ENCODE measurements at places on chromosomes 3 and 15.
A peak's percentile ranks its signal among the peaks of the same experiment; 100 is the strongest.

DNA sequence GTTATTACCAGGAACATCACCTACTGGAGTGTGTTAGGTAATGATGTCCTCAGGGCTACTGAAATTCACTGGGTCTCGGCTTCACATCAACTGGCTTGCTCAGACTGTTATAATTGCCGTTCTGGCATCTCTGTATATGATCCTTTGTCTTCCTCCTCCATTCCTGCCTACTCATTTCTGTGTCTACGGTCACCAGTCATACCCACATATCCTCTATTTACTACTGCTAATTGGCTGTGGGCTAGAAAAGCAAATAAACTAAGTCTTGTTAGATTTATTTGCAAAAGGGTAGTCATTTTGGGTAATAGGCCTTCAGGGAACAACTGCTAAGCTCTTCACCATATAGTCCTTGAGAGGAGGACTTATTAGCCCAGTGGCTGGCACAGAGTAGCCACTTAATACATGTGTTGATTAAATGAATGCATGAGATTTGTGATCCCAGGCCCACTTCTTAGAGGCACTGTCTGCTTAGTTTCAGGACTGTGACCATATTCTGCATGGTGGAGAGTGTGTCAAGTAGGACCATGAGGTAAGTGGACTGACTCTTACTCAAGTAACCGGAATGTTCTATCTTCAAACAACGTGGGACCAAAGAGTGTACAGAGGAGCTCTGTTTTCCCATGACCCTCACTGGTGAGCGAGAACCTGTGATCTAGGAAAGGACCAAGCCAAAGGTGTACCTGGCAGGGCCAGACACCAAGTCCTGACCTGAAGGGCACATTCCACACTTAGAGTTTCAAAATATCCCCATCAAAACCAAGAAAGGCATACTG is 13.2 kb downstream of the ZDHHC3 start:
- no peak for DNase-seq

DNA sequence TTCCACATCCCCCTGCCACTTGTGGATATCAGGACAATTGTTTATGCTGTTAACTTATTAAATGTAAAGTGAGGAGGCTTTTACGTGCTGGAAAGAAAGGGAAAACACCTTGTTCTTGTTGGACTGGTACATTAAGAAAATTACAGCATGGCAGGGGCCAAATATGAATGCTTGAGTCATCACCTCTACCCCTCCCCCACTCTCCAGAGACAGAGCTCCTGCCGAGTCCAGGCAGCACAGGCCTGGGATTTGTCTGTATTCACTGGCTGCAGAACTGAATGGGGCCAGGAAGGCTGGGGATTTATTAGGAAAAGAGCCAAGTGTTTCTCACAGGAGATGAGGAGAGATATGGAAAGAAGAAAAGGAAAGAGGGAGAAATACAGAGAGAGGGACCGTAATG is 308.9 kb downstream of the EPHB1 start:
- no peak for DNase-seq

GRCh38 chr3:85474241-85474640 is 515.5 kb downstream of the CADM2 start:
- DNase-seq: no peak

DNA sequence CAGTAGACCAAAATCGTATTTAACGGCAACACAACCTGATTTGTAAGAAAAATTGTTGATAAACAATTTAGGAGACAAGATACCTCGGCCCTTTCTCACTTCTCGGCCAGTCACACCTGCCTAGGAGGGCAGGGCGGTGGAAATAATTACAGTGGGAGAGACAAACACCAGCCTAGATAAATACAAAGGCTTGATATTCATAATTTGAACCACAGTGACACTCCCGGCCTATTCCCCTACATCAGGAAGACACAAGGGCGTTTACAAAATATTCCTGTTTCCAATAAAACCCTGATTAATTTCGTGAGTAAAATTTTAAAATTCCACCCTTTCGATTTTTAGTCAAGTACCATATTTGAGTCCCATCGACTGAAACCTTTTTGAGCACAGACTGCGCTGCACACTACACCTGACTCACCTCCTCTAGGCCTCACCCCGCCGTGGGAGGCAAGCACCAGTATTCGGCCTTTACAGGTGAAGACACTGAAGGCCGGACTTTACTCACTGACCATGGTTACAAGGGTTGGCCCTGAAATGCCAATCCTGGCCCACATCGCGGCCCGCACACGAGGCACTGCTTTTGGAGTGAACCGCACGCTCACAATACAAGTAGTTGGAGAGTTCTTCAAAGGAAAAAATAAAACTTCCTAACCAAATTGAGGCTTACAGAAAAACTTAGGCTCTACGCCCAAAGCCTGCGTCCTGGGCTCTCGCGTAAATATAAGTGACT is 794 bp downstream of the ARPP19 start:
- DNase-seq: peak; percentile 39

- DNase-seq: no peak
Measured at GRCh38 chr3:14120111-14120920, 4.4 kb downstream of the CHCHD4 start.

- DNase-seq: no peak
Measured at GRCh38 chr3:45612918-45613602, 18.5 kb downstream of the LIMD1 start.

DNA sequence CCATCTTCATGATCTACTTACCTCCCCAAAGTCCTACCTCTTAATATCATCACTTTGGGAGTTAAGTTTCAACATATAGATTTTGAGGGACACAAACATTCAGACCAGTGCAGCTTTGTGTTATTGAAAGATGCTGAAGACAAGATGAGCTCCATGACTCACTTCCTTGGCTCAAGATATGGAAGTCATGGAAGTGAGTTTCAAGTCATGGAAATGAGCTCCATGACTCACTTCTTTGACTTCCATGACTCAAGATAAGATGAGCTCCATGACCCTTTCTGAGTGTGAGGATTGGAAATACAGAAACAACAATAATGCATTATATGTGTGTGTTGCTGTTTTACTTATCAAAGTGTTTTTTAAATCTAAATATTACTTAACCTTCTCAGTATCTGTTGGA is 170.2 kb upstream of the TPRG1 start:
- DNase-seq: no peak

DNA sequence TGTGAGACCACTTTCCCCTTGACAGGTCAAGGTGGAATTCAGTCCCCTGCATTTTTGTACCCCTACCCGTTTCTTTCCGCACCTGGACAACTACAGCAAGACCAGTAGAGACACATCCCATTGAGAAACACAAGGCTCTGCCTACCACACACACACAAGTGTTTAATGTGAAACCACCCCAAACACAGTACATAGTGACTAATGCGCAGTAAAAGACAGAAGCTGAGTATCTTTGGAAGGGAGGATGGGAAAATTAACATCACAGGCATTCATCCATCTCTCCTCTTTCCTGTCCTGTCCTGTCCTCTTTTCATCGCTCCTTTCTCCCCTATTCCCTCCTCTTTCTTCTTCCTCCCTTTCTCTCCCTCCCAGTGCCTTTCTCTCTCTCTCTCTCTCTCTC is 64.8 kb downstream of the SCN11A start:
- DNase-seq: no peak

DNA sequence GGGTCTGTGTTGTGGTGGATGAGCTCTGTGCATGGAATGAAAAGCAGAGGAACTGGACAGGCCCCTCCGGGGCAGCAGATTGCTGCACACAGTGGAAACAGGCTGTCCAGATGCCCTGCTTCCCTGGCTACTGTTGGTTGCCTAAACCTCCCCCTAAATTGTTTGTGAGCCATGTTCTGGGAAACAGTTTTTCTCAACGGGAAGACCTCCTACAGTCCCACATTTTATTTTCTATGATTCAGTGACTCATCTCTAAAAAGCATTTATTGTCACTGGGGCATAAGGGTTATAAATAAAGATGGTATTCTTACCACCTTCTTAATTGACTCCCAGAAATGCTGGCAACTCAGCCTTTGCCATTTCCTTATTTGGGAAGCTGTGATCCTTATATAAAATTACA is 20.3 kb upstream of the PTPN9 start:
- no peak for DNase-seq

- DNase-seq: no peak
Measured at GRCh38 chr3:18122264-18122663, 302.9 kb downstream of the SATB1 start.

DNA sequence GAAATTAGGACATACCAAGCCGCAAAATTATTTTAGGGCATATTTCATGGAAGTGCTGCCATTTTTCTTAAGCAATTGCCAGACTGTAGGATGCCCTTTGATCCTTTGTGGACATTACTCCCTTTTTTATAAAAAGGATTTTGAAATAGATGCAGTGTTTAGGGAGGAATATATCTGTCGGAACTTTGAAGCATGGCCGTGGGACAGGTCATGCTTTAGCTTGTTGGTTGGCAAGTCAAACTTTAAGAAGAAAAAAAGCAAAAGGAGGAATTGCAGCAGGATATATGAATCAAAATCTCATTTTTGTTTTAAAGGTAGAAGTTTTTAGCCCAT is 122.1 kb downstream of the MCTP2 start:
- DNase-seq: no peak

- DNase-seq: no peak
Measured at GRCh38 chr15:57228395-57228794, 147.9 kb upstream of the CGNL1 start.

- DNase-seq: peak; percentile 37
Measured at GRCh38 chr3:141913150-141913811, 36.8 kb downstream of the ATP1B3 start.

DNA sequence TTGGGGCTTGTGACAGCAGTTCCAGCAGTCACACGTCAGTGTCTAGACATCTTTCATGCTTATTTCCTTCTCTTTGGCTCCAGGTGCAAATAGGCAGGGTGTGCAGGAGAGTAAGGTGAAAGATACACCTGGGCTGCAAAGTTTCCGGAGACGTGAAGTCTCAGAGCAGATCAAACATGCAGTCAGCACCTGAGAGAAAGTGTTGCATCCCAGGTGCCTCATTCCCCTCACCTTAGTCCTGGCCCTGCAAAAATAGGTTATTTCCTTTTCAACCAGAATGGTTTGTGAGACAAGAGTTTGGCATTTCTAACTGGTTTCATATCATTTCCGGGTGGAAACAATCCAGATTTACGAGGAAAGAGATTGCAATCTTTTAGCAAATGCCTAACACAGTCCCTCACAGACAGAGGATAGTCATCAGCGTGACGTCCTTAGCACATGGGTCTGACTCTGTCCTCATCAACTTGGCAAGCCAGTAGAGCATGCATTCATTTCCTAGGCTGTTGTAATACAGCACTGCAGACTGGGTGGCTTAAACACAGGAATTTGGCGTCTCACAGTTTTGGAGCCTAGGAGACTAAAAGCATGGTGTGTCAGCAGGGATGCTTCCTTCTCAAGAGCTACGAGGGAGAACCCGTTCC is 58.2 kb upstream of the ARRDC4 start:
- DNase-seq: no peak

GRCh38 chr3:194204042-194204987 is 68.4 kb downstream of the HES1 start:
- peak; percentile 4 for DNase-seq

GRCh38 chr3:112598731-112599130 is 36.9 kb downstream of the SLC35A5 start:
- no peak for DNase-seq

GRCh38 chr3:16503191-16503776 is 10.2 kb downstream of the RFTN1 start:
- no peak for DNase-seq

DNA sequence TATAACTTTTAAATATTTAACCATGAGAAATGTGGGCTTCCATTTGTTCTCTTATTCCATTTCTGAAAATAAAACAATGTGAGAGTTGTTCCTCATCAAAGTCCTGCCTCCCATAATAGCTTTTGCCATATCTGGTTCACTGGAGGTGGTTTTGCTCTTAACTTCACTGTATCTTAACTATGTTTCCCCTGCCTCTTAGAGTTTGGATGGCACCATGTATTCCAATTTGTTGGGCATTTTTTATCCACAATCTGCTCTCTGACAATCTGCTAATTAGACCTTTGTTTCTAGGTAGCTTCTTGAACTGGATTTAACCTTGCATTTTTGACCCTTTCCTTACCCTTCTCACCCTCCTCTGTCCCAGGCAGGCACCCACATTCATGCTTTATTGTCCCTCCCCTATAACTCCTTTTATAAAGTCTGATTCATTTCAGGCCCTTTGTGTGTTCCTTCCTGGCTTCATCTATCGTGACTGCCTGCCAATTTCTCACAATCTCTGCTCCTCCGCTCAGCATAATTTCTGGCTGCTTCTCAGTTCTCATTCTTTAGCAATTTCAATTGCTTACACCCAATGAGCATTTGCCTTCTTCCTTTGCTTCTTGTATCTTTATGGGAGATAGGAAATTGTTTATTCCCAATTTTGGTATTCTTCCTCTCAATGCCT is 144.2 kb upstream of the ARHGEF26 start:
- no peak for DNase-seq

DNA sequence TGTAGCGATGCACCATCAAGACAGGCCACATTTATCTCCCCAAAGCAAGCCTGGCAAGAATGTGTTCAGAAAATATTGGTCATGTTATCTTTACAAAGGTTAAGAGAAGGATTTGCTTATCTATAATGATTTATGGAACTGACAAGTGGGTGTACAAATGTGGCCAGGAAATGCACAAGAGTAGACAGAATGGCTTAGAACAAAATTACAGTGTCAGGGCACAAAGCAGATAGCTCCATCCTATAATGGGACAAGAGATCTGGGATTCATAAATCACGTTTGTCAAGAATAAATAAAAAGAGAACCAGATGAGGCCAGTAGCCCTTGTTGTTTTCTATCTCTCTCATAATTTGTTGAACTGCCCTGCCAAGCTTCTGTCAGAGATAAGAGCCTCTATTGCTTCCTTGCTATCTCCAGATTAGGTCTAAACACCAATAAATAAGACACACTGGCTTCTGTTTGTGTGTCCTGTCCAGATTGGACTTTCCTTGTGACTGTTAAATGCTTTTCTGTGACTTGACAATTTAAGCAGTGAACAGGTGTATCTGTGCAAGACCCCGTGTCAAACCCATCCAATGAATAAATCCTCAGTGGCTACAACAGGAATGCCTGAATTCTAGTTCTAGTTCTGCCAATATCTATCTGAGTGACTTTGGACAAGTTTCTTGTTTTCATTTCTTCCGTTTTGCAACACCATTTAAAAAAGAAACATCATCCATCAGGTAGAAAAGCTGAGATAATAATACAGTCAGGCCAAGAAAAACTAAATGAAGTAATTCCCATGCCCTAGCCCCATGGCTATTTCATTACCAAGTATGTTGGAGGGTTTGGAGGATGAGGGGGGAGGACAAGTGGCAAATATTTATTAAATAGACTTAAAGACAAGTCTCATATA is 157.2 kb downstream of the DCLK3 start:
- DNase-seq: no peak

DNA sequence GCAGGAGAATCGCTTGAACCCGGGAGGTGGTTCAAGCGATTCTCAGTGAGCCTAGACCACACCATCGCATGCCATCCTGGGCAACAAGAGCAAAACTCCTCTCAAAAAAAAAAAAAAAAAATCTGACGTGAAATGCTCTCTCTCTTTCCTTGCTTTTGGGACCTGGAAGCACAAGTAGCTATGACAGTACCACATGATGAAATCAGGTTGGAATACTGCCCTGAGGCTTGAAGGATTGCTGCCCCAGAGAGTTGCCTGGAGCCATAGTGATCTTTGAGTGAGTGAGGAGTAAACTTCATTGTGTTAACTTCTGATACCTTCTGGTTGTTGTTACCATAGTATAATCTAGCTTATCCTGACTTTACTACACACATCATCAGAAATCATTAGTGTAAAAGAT is 23.3 kb downstream of the AKAP13 start:
- DNase-seq: no peak

Data from activated T-cell treated with anti-CD3 and anti-CD28 coated beads for 24 hours (primary cell).